ENCODE measurements at places on chromosomes 13 and 19. TPM values are rescaled to one million over a fixed set of nuclear protein-coding genes. Genes with fewer than 3 reads are reported as not detected.

Gene RFPL4A
- total RNA-seq: not detected

Gene DMRTC2
- not detected for total RNA-seq

Gene TUBA3C
- not detected for total RNA-seq

Gene RNF113B
- not detected for total RNA-seq

Gene PTGER1
- 2.7 TPM for total RNA-seq

Gene CHST8
- 0.06 TPM for total RNA-seq

Gene SYT3
- total RNA-seq: 0.46 TPM

Gene AZU1
- not detected for total RNA-seq

Measured in adrenal gland (tissue), 19 donors.